Right lung (tissue), 10 donors: ENCODE measurements at places on chromosomes 12 and 14. TPM values are rescaled to one million over a fixed set of nuclear protein-coding genes. Genes with fewer than 3 reads are reported as not detected.

Gene MGAT2
- polyA plus RNA-seq = 8.4 TPM

Gene RHOJ
- 65.0 TPM for polyA plus RNA-seq

Gene RBP5
- 22.0 TPM for polyA plus RNA-seq

Gene RPS6KL1
- 2.3 TPM for polyA plus RNA-seq

Gene MYF5
- not detected for polyA plus RNA-seq

Gene NAA30
- 29.7 TPM for polyA plus RNA-seq

Gene CARMIL3
- polyA plus RNA-seq = 1.7 TPM

Gene ACSM4
- 0.05 TPM for polyA plus RNA-seq

Gene ZC2HC1C
- 6.1 TPM for polyA plus RNA-seq

Gene RFLNA
- 4.6 TPM for polyA plus RNA-seq

Gene CCDC175
- polyA plus RNA-seq = 0.18 TPM

Gene DTX1
- 2.7 TPM for polyA plus RNA-seq

Gene FBLN5
- 69.3 TPM for polyA plus RNA-seq

Gene AMN
- 1.3 TPM for polyA plus RNA-seq

Gene MMP17
- 3.9 TPM for polyA plus RNA-seq

Gene HOXC6
- 5.7 TPM for polyA plus RNA-seq

Gene C12orf54
- polyA plus RNA-seq = 0.39 TPM

Gene EIF2S3B
- polyA plus RNA-seq = 12.3 TPM

Gene MORN3
- 1.9 TPM for polyA plus RNA-seq

Gene GLIPR1L1
- polyA plus RNA-seq = 0.61 TPM

Gene P2RX2
- 4.9 TPM for polyA plus RNA-seq

Gene NFATC4
- 102 TPM for polyA plus RNA-seq
